NCI-H748 treated with DMSO at 0.1 percent for 48 hours (cell line): ENCODE measurements at places on chromosomes 3 and 15.

DNA sequence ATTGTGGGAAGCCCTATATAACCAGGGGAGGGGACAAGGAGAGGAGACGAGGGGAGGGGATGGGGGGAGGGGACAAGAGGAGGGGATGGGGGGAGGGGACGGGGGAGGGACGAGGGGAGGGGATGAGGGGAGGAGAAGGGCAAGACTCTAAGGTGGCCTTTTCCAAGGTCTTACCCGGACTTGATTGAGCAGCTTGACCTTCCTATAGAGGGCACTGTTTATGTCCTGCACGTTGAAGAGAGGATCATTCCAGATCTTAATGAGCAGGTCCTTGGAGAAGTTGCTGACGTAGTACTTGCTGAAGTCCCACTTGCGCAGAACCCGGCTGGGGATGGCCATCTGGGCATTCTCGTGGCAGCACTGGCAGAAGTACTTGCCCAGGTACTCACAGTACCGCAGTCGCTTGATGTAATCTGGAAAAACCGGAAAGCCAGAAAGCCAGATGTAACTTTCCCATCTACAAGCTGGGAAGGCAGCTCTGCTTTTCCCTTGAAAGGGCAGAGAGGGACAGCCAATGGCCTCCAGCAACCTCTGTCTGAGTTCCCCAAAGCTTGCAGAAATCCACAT lies 55.7 kb downstream of the RUBCN start:
- no peak for DNase-seq

DNA sequence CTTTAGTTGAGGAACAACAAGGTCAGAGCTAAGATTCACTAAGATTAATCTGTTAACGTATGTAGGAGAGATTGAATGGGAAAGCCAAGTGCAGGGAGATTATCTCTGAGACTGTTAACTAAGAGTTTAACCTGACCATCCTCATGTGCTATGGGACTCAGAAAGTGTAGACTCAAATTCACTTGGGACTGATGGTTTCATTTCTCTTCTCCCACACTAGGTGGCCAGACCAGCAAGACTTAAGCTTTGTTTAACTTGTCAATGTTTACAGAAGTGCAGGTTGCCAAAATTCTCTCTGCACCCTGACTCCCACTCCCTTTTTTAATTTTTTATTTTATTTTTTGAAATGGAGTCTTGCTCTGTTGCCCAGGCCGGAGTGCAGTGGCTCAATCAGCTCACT lies 6.3 kb upstream of the HEXA start:
- DNase-seq = no peak

- DNase-seq = no peak
Measured at GRCh38 chr3:177057768-177058167, 139.5 kb downstream of the TBL1XR1 start.

GRCh38 chr15:52717924-52718323 lies 38.7 kb upstream of the ATOSA start:
- no peak for DNase-seq

GRCh38 chr15:33874156-33874555 lies 94.1 kb upstream of the CHRM5 start:
- no peak for DNase-seq

GRCh38 chr15:62165104-62165792 lies at the start of gene C2CD4B:
Gene C2CD4B (minus strand): TSS chr15:62165285. CDS start chr15:62164984, 301 bp downstream.
- DNase-seq = peak; percentile 43

GRCh38 chr15:74470631-74471395 lies 9.9 kb upstream of the UBL7 start:
- DNase-seq = no peak

- no peak for DNase-seq
Measured at GRCh38 chr15:84970843-84971242, 10.8 kb upstream of the PDE8A start.

DNA sequence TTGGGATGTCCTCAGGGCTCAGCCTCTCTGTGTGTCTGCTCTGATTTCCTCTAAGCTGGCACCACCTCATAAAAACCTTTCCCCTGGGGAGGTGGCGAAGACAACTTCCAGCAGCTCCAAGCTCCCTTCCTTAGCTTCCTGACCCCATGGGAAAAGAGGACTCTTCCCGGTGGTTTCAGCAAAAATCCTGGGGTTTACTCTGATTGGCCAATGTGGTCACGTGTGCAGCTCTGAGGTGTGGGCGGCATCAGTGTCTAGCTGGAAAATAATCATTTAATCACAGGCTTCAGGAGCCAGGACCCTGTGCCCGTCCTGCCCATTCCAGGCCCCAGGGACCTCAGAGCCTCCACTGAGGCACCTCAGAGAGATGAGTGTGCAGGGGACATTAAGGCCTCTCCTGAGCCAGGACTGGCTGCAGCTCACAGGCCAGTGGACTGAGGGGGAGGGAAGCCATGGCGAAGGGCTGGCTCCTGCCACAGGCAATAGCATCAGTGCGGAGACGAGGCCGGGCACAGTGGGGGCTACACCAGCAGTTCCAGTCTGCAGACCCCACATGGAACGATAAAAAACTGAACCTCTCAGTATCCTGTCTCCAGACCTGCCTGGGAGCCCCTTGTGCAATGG lies 104.1 kb downstream of the TPRA1 start:
- DNase-seq = no peak

- no peak for DNase-seq
Measured at GRCh38 chr15:81298611-81299010, 25.3 kb downstream of the STARD5 start.

DNA sequence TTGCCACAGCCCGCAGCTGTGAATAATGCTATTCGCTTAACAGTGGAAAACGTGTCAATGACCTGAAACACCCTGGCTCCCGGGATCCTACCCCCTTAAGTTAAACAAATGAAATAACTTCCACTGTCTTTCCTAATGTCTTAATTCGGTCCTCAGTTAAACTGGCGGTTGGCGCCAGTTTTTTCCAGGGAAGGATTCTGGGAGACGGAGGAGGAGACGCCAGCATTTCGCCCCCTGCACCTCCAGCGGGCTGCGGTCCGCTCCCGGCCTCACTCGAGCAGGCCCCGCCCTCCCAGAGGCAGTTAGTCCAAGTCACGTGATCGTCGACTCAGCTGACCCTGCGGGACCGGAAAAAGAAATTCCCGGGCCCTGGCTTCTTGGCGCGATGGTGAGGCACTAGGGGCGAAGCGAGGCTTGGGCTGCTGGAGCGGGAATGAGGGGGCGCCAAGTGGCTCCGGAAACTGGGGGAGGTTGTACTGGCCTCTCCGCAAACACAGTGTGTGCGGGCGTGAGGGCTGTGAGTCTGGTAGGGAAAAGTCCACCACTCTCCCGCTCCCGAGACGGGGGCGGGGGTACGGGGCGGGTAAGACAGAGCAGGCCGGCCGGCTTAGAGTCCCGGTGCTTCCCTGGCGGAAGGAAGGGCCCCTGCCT lies at the start of gene COMMD4:
COMMD4 (plus strand) TSS at position 359 of the 651 bp plus-strand sequence; CDS start at position 386, 27 bp downstream.
- DNase-seq = peak; percentile 76

DNA sequence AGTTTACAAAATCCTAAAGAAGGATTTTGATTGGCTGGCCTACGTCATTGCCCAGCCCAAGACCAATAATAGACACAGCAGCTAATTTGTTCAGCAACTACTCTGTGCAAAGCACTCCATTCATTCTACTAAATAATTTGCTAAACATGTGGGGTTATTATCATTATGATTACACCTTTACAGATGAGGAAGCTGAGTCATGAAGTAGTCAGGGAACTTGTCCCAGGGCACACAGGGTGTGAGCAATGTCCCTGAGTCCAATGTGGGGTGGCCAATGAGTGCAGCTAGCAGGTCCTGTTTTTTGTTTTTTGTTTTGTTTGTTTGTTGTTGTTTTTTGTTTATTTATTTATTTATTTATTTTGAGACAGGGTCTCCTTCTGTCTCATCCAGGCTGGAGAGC lies 183.6 kb downstream of the ABHD5 start:
- DNase-seq = no peak

DNA sequence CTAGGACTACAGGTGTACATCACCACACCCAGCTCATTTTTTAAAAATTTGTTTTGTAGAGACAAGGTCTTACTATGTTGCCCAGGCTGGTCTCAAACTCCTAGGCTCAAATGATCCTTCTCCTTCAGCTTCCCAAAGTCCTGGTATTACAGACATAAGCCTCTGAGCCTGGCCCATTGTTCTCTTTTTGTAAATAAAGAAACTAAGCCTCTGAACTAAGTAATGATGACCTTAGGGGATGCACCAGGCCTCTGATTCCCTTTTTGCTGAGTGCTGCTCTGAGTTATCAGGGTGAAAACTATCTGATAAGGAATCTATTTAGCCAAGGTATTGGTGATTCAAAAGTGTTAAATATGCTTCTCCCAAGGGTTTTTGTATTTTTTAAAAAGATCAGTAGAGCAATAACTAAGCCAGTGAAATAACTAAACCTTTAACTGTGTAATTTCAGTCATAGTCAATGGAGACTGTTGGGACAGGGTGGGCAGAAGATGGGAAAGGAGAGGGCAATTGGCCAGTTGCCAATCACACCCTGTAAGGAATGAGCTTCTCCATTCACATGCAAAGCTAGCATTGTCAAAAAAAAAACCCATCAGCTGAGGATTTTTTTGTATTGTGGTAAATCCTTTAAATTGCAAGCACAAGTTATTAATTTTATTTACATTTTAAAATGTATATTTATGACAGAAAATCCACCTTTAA lies 194.8 kb upstream of the PFN2 start:
- no peak for DNase-seq

DNA sequence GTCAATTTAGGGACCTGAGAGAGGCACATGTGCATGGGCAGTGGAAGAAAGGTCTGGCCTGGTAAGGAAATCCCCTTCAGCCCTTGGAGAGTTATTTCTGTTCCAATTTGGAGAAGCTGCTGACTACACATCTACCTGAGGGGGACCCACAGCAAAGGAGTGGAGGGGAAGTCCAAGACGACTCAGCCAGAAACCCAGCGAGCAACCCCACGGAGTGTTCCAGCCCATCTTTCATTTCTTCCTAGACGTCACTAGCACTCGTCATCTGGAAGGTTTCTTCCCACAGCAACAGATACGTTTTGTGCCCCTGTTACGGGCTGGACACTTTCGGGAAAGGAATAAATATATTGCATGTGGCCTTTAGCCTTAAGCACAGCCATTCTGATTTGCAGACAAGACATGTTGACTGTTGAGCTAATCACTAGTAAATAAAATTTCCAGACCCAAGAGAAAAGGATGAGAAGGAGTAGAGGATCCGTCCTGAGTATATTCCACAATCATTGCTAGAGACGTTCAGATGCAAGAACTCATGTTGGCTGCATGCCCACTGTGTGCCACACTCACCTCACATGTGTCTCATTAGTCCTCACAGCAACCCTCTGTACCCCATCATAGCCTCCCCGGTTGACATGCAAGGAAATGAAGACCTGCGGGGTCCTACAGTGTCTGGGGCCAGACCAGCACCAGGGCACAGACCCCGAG lies 7.8 kb upstream of the FAM174B start:
- DNase-seq = no peak

DNA sequence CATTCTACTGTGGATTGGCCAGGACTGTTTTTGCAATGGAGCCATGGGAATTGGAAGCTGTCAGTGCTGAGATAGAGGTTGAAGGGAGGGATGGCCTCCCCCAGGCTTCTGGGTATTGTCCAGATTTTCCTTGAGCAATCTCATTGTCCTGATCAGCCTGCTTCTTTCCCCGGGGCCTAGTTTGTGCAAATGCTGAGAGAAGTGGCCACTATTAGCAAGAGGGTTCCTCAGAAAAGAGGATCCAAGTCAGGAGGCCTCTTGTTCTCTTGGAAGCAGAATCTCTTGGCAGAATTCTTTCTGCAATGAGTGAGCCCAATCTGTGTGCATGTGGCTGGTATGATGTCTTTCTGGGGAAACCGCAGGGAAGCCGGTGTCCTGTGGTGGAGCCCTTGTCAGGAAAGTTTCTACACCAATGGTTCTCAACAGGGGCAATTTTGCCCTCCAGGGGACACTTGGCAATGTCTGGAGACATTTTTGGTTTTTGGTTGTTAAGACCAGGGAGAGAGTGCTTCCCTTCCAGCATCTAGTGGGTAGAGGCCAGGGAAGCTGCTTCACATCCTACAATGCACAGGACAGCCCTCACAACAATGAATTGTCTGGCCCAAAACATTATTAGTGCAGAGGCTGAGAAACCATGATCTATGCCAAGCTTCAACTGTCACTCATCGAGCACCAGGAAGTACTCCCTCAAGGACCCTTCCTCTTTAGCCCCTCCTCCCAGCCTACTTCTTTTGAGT lies 2.0 kb downstream of the LIPC start:
- no peak for DNase-seq

GRCh38 chr15:23482228-23482627 lies 35.2 kb upstream of the GOLGA6L2 start:
- no peak for DNase-seq

- no peak for DNase-seq
Measured at GRCh38 chr15:90231028-90232017, 2.4 kb downstream of the CIB1 start.

DNA sequence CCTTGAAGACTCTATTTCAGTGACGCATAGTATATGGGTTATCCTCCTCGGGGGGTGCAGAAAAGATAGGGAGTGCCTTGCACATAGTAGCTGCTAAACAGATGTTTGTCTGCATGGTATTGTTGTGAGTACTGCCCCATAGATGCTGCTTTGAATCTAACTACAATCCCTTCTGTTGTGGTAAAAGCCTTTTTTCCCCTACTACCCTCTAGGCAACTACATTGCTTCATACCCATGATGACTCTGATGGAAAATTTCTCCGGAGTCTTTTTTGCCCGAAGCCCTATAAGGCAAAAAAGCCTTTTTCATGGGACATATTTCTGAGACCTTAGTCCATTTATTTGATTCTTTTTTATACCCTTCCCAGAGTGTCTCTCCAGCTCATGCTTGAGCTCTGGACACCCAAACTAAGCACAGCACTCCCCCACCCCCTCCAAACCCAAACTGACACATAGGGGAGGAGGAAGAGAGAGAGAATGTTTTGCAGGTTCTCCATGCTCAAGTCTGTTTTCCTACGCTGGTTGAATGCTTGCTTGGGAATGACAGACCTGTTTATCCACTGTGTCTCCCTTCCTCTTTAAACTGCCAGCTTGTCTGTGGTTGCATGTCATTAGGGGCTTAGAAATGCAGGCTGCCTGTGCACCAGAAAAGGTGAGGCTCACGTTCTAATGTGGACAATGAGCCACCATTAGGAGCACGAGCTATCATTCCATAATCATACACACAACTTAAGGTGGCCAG lies 52.9 kb downstream of the LRTM1 start:
- no peak for DNase-seq

DNA sequence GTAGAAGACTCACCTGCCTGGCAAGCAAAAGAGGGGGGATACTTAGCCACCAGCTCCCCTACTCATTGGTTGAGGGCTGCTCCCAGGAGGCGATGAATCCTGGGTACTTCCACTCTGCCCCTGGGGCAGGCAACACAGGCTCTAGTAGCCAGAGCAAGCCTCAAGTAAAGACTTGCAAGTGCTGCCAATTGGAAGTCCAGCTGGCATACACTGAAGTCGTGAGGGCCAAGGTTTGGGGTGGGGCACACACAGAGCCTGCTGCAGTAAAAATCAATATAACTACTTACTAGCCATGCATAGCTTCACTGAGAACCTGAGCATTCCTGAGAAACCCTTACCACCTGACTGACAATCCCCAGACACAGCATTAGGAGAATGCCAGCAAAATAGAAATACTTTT lies 123.0 kb upstream of the EIF1B start:
- DNase-seq = no peak

GRCh38 chr3:40737343-40737742 lies 212.6 kb downstream of the ZNF621 start:
- no peak for DNase-seq

GRCh38 chr3:134081211-134081610 lies 51.5 kb upstream of the SLCO2A1 start:
- DNase-seq = no peak

- peak; percentile 43 for DNase-seq
Measured at GRCh38 chr3:159804726-159805410, 183.8 kb upstream of the IL12A start.
